ENCODE measurements at places on chromosomes 7 and 10. TPM values are rescaled to one million over a fixed set of nuclear protein-coding genes. Genes with fewer than 3 reads are reported as not detected.

DNA sequence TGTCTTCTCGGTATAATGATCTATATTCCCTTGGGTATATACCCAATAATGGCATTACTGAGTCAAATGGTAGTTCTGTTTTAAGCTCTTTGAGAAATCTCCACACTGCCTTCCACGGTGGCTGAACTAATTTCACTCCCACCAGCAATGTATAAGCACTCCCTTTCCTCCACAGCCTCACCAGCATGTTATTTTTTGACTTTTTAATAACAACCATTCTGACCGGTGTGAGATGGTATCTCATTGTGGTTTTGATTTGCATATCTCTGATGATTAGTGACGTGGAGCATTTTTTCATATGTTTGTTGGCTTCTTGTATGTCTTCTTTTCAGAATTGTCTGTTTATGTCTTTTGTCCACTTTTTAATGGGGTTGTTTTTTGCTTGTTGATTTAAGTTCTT, 33.6 kb downstream of the KIAA1217 start:
- H3K27ac ChIP-seq: no peak overlapping the region
- H3K36me3 ChIP-seq: no peaks in the 10 kb centered on the region
- H3K4me1 ChIP-seq: peaks cover 12% of the 10 kb centered on the region
- DNase-seq: no peak

- no peaks in the 10 kb centered on the region for H3K4me1 ChIP-seq
- H3K4me3 ChIP-seq: no peak overlapping the region
- H3K27ac ChIP-seq: no peak overlapping the region
- DNase-seq: no peak
- H3K36me3 ChIP-seq: no peaks in the 10 kb centered on the region
- H3K27me3 ChIP-seq: no peaks in the 10 kb centered on the region
Measured at GRCh38 chr7:94481279-94481678, 28.3 kb upstream of the CASD1 start.

The BEND7 gene
- 5.9 TPM for total RNA-seq

DNA sequence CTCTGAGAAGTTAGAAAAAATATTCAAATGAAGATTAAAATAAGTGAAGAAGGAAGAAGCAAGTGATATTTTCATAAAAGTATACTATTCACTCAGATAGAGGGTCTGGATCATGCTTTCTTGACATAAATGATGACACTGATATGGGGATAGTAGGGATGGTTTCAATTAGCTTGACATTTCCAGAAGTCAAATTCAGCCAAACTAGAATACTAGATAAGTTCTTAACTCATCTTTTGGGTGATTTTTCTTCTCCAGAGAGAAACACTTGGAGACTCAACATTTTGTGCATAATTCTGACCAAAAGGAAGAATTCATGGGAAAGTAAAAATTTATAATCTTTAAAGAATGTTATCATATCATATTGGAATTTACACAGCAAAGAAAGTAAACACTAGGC, 152.0 kb upstream of the LRGUK start:
- no peak overlapping the region for H3K4me3 ChIP-seq
- no peak overlapping the region for H3K27ac ChIP-seq
- DNase-seq: no peak

The TEX47 gene
- not detected for total RNA-seq

The GSTK1 gene
- 26.2 TPM for total RNA-seq

GRCh38 chr7:100895956-100896731, 456 bp upstream of the ACHE start:
- peaks cover 24% of the 10 kb centered on the region for H3K27me3 ChIP-seq
- H3K36me3 ChIP-seq: no peaks in the 10 kb centered on the region
- no peak for DNase-seq
- peak overlapping the region; percentile 20 for H3K4me3 ChIP-seq
- peaks cover 9% of the 10 kb centered on the region for H3K4me1 ChIP-seq

GRCh38 chr7:114302858-114303257, 111.8 kb upstream of the FOXP2 start:
- H3K27me3 ChIP-seq: no peaks in the 10 kb centered on the region
- H3K27ac ChIP-seq: no peak overlapping the region
- no peak for DNase-seq

The ASAH2 gene
- 3.1 TPM for total RNA-seq

The CDK14 gene
- total RNA-seq: 48.8 TPM

The SEMA4G gene
- 7.6 TPM for total RNA-seq

The FAM25G gene
- total RNA-seq: not detected

The CYP2C9 gene
- not detected for total RNA-seq

The OR13A1 gene
- total RNA-seq: not detected

- peaks cover 61% of the 10 kb centered on the region for H3K36me3 ChIP-seq
- H3K4me1 ChIP-seq: no peaks in the 10 kb centered on the region
- H3K27ac ChIP-seq: no peak overlapping the region
- H3K4me3 ChIP-seq: no peak overlapping the region
Measured at GRCh38 chr7:6026011-6026819, 5.0 kb upstream of the ANKRD61 start.
